Iris pigment epithelial cell (primary cell): ENCODE measurements at places on chromosomes 5 and 9.
A peak's percentile ranks its signal among the peaks of the same experiment; 100 is the strongest.

- DNase-seq, result peak; percentile 78
Measured at GRCh38 chr9:38017149-38017884, 51.7 kb downstream of the SHB start.

GRCh38 chr5:150000256-150000989 is at the start of the genes HMGXB3 and TIGD6:
Gene HMGXB3 (plus strand): TSS chr5:150000739. CDS start chr5:150004853, 4,114 bp downstream.
Gene TIGD6 (minus strand): TSS chr5:150000654. CDS start chr5:149996348, 4,306 bp downstream.
- peak; percentile 95 for DNase-seq

GRCh38 chr5:122755783-122756182 is 19.1 kb upstream of the SNX2 start:
- DNase-seq, result no peak

DNA sequence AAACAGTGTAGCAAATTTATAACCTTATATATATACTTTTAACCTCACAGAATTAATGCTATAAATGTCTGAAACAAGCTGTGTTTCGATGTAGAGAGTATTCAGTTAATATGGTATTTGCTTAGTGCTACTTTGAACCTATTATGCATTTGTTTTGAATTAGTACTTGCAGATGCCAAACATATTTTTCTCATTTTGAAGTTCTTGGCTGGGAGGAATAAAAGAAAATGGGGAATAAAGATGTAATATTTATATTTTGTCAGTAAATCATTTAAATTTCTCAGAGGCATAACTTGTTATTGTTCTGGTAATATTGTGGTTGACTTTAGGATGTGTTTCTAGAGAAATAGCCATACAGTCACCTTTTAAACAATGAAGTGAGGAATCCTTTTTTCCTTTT is 175.9 kb upstream of the IZUMO3 start:
- DNase-seq, result no peak

DNA sequence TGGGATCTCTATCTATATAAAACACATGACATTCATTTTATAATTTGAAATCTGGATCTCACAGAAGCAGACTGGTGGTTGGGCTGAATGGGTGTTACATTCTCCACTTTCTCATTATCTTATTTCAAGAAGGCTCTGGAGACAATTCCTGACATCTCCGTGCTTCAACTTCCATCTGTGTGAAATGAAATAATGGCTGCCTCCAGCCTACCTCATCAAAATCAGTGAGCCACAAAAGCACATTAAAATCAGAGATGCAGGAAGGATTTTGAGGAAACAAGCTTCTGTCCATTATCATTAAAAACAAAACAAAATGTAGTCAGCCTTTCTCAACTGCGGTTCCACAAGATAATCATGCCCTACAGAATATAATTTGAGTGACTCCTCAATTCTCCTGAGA is 958.3 kb upstream of the DMAC1 start:
- no peak for DNase-seq

DNA sequence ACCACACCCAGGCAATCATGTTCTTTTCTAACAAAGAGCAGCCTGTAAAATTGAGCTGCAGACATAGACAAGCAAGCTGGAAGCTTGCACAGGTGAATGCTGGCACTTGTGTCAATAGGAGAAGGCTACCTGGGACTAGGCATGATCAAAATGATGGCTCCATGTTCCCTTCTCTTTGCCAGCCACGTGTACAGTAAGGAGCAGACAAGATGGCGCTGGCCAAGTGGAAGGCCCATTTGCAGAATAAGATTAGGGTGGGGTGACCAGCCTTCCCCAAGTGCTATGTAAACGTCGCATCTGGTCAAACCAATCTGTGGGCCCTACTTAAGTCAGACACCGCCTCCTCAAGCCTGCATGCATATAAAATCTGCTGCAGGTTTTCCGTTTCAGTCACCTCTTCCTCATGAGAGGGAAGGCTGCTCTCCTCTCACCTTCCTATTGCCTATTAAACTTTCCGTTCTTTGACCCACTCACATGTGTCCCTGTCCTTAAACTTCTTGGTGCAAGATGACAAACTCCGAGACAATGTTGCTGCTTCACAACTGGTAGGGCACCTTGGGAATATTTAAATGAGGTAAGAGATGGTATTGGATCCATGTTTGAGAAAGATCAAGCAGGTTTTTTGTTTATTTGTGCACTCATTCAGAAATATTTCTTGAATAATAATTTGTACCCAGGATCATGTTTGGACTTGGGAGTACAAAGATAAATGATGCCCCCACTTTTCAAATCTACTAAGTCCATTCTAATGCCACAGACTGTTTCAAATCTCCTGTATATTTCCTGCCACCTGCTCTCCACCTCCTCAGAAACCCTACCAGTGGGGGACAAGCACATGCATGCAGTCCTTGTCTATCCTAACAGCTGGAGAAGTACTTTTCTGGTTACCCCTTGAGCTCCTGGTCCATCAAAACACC is 30.7 kb upstream of the TGFBR1 start:
- DNase-seq, result no peak

DNA sequence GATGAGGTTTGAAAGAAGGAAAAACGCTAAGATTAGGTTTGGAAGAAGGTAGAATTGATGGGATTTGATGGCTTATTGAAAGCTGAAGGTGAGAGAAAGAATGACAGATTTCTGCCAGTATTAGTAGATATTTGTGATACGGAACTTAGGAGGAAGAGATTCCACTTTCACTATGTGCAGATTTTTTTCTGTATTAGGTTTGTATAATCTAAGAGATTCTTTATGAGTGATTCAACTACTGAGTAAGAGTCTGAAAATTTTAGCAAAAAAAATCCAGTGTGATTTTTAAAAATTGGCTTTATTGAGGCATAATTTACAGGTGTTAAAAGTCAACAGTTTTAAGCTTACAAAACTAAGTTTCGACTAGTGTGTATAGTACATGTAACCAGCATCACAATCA is 54.1 kb downstream of the AP3S1 start:
- peak; percentile 62 for DNase-seq

DNA sequence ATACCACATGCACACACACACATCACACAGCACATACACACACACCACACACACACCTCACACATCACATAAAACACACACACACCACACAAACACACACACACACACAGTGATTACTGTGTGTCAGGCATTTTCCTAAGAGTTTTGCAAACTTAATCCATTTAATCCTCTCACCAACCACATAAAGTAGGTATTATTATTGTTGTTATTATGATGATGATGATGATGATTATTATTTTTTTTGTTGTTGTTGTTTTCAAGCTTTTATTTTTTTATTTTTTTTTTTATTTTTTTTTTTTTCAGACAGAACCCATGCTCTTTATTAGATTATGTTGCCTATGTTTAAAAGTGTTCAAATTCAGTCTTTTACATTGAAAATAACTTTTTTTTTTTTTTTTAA is 31.5 kb downstream of the JADE2 start:
- no peak for DNase-seq

GRCh38 chr9:132116583-132116982 is 36.9 kb upstream of the MED27 start:
- no peak for DNase-seq

GRCh38 chr9:114774524-114774923 is 31.3 kb downstream of the TNFSF15 start:
- no peak for DNase-seq

DNA sequence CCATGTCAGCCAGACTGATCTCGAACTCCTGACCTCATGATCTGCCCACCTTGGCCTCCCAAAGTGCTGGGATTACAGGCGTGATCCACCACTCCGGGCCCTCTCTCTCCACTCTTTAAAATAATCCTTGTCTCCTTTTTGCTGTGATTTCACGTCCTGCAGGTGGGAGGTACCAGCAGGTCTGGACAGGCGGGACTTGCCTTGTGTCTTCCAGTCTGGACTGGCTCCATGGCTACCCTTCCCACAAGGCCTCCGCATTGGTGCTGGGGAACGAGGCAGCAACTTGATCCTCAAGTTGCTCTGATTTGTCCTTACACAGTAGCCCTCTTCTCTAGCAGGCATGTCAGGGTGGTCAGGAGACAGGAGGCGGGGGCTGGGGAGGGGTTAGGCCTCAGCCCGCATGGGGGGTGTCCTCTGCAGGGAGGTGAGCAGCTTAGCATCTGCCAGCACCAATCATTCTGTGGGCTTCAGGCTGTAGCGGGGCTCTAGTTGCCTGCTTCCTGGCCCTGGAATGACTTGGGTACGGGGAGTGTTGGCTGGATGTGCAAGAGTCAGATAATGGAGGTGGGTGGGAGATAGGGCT is 54.3 kb downstream of the TENT4A start:
- DNase-seq, result no peak

GRCh38 chr9:135240222-135240621 is 152.8 kb downstream of the OLFM1 start:
- DNase-seq, result no peak

GRCh38 chr5:87266914-87267573 is 639 bp upstream of the RASA1 start:
- DNase-seq, result no peak
